ENCODE measurements at places on chromosomes 4 and X.

- H3K27me3 ChIP-seq, result no peaks in the 10 kb centered on the region
- no peaks in the 10 kb centered on the region for H3K36me3 ChIP-seq
- DNase-seq, result no peak
- no peak overlapping the region for H3K4me3 ChIP-seq
- H3K27ac ChIP-seq, result no peak overlapping the region
These were observed 16.7 kb upstream of the WDR44 start for GRCh38 chrX:118329175-118329574.

GRCh38 chrX:153765138-153766079, 1.4 kb downstream of the PLXNB3 start:
- DNase-seq, result no peak
- H3K36me3 ChIP-seq, result no peaks in the 10 kb centered on the region
- H3K4me3 ChIP-seq, result peak overlapping the region; percentile 68
- H3K27me3 ChIP-seq, result no peaks in the 10 kb centered on the region
- H3K4me1 ChIP-seq, result no peaks in the 10 kb centered on the region

GRCh38 chr4:110130576-110131358, 67.6 kb downstream of the ELOVL6 start:
- no peak overlapping the region for H3K4me3 ChIP-seq
- no peak overlapping the region for H3K27ac ChIP-seq
- no peak for DNase-seq
- H3K4me1 ChIP-seq, result no peaks in the 10 kb centered on the region

DNA sequence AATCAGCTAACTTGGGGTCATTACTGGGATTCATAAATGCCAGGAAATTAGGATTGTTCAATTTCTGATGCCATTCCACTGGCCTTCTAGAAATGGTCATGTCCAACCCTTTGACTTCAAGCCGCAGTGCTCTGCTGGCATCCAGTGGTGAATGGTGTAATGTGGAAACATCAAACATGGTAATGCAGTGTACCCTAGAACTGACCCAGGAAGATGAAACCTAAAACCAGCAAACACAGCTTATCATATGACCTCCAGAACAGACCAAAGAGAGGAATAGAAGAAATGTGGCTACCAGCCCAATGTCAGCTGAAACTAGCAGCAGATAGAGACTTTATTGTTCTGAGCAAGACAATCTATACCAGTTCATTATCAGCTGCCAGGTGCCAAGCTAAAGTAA, 13.8 kb downstream of the CXCL13 start:
- no peak for DNase-seq
- H3K36me3 ChIP-seq, result no peaks in the 10 kb centered on the region
- H3K27me3 ChIP-seq, result no peaks in the 10 kb centered on the region
- no peak overlapping the region for H3K4me3 ChIP-seq

GRCh38 chr4:46387956-46388355, 2.0 kb downstream of the GABRA2 start:
- no peak overlapping the region for H3K4me3 ChIP-seq
- no peaks in the 10 kb centered on the region for H3K27me3 ChIP-seq
- H3K4me1 ChIP-seq, result peaks cover 15% of the 10 kb centered on the region
- H3K27ac ChIP-seq, result no peak overlapping the region
- H3K36me3 ChIP-seq, result no peaks in the 10 kb centered on the region

DNA sequence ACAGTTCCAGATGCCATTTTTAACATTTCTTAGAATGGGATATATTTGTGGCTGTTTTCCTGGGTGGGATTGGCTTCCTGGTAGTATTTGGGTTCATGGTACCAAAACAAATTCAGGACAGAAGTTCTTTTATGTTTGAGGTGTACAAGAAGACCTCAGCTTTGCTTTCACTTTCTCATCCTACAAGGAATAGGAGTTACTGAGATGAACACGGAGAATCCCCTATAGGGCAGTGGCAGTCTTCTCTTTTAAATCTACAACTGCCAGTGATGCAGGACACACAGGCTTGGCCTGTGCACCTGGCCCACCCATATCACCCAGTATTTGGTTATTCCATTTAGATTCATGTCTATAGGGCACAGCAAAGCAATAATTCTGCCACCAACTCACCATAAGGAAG, 35.2 kb downstream of the SLC10A7 start:
- H3K4me1 ChIP-seq, result no peaks in the 10 kb centered on the region
- no peaks in the 10 kb centered on the region for H3K27me3 ChIP-seq
- no peak for DNase-seq
- no peak overlapping the region for H3K4me3 ChIP-seq
- no peak overlapping the region for H3K27ac ChIP-seq

GRCh38 chr4:38768968-38769394, 13.8 kb downstream of the TLR10 start:
- no peaks in the 10 kb centered on the region for H3K27me3 ChIP-seq
- H3K36me3 ChIP-seq, result no peaks in the 10 kb centered on the region
- H3K4me1 ChIP-seq, result no peaks in the 10 kb centered on the region

GRCh38 chrX:10109695-10110094, 47.1 kb upstream of the CLCN4 start:
- no peaks in the 10 kb centered on the region for H3K36me3 ChIP-seq
- peaks cover 3% of the 10 kb centered on the region for H3K4me1 ChIP-seq
- no peak overlapping the region for H3K27ac ChIP-seq
- no peak overlapping the region for H3K4me3 ChIP-seq
- no peaks in the 10 kb centered on the region for H3K27me3 ChIP-seq

- H3K27me3 ChIP-seq, result no peaks in the 10 kb centered on the region
- peaks cover 11% of the 10 kb centered on the region for H3K4me1 ChIP-seq
- H3K27ac ChIP-seq, result no peak overlapping the region
- DNase-seq, result no peak
These were observed 201.6 kb downstream of the QDPR start for GRCh38 chr4:17310269-17310652.

GRCh38 chrX:39336671-39337311, 535.5 kb downstream of the MID1IP1 start:
- H3K27ac ChIP-seq, result peak overlapping the region; percentile 63
- H3K27me3 ChIP-seq, result no peaks in the 10 kb centered on the region
- peak overlapping the region; percentile 37 for H3K4me3 ChIP-seq
- DNase-seq, result no peak
- H3K36me3 ChIP-seq, result no peaks in the 10 kb centered on the region
- peaks cover 3% of the 10 kb centered on the region for H3K4me1 ChIP-seq

- no peak overlapping the region for H3K4me3 ChIP-seq
- no peak for DNase-seq
- no peak overlapping the region for H3K27ac ChIP-seq
- no peaks in the 10 kb centered on the region for H3K27me3 ChIP-seq
- H3K4me1 ChIP-seq, result no peaks in the 10 kb centered on the region
- no peaks in the 10 kb centered on the region for H3K36me3 ChIP-seq
These were observed 39.3 kb downstream of the IL1RAPL1 start for GRCh38 chrX:28626515-28626914.

GRCh38 chr4:113141901-113142346, 92.5 kb downstream of the ANK2 start:
- no peak overlapping the region for H3K4me3 ChIP-seq
- no peaks in the 10 kb centered on the region for H3K27me3 ChIP-seq
- H3K4me1 ChIP-seq, result peaks cover 12% of the 10 kb centered on the region
- no peaks in the 10 kb centered on the region for H3K36me3 ChIP-seq

DNA sequence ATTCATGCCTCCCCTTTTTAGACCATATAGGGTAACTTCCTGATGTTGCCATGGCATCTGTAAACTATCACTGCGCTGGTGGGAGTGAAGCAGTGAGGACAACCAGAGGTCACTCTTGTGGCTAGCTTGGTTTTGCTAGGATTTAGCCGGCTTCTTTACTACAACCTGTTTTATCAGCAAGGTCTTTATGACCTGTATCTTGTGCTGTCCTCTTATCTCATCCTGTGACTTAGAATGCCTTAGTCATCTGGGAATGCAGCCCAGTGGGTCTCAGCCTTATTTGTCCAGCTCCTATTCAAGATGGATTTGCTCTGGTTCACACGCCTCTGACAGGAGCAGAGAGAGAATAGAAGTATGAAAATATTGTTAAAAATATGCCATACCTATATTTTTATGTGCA, 355.7 kb downstream of the ADGRL3 start:
- H3K27ac ChIP-seq, result no peak overlapping the region
- no peaks in the 10 kb centered on the region for H3K4me1 ChIP-seq
- H3K4me3 ChIP-seq, result no peak overlapping the region
- H3K27me3 ChIP-seq, result no peaks in the 10 kb centered on the region
- no peaks in the 10 kb centered on the region for H3K36me3 ChIP-seq
- no peak for DNase-seq

GRCh38 chr4:158991534-158992155, 111.2 kb upstream of the RAPGEF2 start:
- H3K27ac ChIP-seq, result no peak overlapping the region
- H3K4me1 ChIP-seq, result peaks cover 4% of the 10 kb centered on the region
- DNase-seq, result no peak
- H3K36me3 ChIP-seq, result no peaks in the 10 kb centered on the region
- H3K27me3 ChIP-seq, result no peaks in the 10 kb centered on the region
